NCI-H1436 treated with DMSO at 0.1 percent for 48 hours (cell line): ENCODE measurements at places on chromosomes 2 and 18.

- no peak for DNase-seq
Observed at GRCh38 chr2:217527590-217528202, 475.1 kb downstream of the TNS1 start.

- no peak for DNase-seq
Observed at GRCh38 chr2:16209799-16210198, 269.4 kb downstream of the MYCN start.

DNA sequence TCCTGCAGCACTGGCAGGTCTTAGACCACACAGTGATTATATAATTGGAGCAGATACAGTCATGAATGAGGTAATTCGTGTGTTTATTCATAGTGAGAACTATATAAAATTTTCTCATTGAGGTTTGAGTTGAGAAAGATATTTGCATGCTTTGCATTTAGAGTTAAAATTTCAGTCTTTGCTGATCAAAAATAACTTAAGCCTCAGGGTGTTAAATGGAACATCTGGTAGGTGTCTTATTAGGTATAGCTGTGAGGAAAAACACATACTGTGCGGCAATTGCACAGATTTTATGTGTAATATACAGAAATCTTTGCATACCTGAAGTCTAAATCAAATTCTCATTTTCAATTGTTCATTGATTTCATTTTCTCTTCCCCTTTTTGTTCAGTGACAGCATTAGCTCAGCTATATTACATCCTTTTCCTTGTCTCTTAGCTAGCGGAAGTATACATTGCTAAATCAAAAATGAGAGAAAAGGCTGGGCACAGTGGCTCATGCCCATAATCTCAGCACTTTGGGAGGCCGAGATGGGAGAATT is 21.2 kb downstream of the GORASP2 start:
- no peak for DNase-seq

GRCh38 chr2:196274387-196274809 is 103.0 kb upstream of the STK17B start:
- DNase-seq, result peak; percentile 14

DNA sequence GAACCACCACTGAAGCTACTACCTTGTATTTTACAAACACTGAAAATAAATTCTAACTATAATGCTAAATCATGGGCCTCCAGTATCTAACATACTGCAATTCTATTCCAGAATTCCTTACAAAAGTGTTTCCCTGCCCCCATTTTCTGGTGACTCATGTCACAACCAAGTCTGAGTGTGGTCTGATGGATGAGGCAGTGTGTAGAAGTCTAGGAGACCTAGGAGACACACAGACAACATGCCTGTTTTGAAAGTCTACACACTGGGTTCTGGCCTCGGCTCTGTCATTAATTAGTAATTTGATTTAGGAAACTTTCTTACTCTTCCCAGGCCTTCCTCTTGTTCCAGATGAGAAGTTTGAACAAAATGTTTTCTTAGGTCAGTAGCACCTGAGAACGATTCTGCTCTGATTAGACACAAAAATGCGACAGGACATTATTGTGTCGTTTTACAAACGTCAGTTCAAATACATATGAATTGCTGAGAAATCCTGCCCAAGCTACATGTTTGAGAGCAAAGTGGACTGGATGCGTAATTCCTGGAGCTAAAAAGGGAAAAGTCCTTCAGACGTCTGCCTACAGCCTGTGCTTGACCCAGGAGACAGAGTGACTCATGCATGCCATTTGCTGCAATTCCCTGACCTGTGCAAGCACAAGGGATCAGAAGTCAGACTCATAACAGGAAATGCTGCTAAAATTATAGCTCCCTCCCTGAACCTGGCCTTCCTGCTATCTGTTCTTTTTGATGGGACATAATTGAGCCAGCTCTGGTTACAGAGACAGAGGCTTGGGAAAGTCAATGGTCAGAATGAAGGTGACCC is 494.4 kb downstream of the SOX11 start:
- DNase-seq, result no peak
